ENCODE measurements at places on chromosomes 3 and 15.

- DNase-seq = no peak
These were observed 56.9 kb upstream of the FOXP1 start for GRCh38 chr3:71640331-71640983.

GRCh38 chr3:61008153-61008997, 242.9 kb downstream of the FHIT start:
- DNase-seq = no peak

GRCh38 chr15:75107908-75108838, 84.8 kb downstream of the PPCDC start:
- no peak for DNase-seq

DNA sequence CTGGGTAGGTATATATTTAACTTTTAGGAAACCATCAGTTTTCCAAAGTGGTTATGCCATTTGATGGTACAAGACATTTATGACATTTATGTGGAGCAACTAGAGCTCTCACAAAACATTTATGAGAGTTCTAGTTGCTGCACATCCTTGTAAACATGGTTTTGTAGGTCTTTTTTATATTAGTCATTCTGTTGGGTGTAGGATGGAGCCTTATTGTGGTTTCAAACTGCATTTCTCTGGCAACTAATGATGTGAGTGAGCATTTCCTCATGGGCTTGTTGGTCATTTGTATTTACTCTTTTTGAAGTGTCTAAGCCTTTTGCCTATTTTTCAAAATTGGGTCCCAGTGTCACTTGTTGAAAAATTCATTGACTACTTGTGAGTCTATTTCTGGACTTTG, 45.7 kb upstream of the MGLL start:
- DNase-seq = no peak

DNA sequence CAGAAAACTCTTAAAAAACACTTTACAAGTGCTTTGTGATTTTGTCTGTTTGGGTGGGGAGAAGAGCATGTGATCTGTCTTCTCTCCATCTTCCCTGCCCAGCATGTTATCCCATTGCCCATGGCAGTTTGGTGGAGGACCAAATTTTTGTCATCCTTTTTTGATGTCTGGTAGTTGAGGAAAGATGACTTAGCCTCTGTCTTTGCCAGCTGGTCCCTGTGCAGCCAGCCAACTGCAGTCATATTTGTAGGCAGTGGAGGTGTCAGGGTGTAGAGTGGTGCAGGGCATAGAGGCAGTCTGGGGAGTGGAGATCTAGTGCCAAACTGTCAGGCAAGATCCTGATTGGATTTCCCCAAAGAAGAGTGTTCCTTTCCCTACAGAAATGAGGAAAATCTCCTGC, 40.7 kb downstream of the GASK1A start:
- no peak for DNase-seq

DNA sequence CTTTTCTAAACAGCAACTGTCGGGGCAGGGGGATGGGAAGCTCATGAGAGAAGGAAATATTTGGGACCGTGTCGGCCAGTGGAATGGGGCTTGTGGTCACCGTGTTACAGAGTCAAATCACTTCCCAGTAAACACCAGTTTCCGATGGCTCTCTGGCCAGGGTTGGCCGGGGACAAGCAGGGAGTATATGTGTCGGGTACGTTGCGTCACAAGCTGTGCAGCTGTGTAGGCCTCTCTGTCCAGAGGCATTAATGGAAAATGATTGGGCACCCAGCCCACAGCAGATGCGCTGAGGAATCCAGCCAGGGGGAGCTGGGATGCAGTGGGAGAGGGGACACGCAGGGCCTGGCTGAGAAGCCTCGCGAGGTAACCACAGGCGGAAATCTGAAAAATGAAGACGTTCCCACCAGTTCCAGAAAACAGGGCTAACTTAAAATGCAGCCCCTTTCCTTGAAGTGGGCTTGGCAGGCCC, 15.8 kb upstream of the ALDH1A3 start:
- DNase-seq = no peak

DNA sequence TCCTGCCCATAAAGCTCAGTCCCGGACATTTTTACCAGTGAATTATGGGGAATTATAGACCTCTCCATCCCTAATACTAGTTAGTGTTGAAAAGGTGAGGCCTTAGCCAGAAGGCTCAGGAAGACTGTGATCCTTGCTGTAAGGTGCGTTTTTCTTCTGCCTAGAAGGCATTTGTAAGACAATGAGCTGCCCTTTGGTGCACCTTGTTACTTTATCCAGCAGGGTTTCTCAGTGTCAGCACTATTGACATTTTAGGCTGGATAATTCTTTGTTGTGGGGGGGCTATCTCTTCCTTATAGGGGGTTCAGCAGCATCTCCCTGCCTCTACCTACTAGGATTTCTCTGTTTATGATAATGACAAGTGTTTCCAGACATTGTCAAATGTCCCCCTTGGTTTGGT, 108.1 kb upstream of the ABHD17C start:
- DNase-seq = no peak

GRCh38 chr3:47803480-47804025, 615 bp downstream of the DHX30 start:
- DNase-seq = no peak

- no peak for DNase-seq
These were observed 95.1 kb upstream of the PHLDB2 start for GRCh38 chr3:111763968-111764367.

DNA sequence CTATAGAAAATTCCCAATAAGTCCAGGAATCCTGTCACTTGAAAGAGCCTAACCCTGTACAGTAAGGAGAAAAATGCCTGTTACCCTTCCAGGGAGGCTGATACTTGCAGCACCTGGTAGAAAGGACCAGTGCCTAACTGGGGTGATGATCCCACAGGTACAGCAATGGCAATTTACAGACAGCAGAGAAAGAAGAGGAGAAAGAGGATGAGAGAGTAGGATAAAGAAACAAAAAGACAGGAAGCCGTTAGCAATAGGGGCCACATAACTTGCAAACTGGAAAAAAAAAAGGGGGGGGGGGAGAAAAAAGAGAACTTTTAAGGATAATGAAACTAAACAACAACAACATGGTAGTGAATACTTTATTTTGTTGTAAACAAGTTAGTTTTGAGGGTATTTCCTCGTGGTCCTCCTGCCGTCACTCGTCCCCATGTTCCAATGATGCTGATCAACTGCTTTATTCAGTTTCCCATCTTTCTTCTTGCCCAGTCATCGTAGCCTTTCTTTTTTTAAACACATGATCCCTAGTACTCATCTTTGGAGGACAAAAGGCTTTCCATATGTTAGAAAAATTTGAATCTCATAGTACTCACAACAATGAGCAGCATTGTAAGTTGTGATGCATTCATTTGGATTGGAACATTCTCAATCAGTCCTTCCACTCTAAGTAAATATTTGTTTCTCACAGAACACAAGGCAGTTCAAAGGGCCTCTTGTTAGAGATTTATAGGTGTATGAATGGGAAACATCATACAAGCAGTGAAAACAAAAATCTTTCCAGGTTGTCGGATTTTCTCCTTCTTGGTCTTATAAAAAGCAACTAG, 8.6 kb downstream of the TM4SF1 start:
- DNase-seq = no peak

DNA sequence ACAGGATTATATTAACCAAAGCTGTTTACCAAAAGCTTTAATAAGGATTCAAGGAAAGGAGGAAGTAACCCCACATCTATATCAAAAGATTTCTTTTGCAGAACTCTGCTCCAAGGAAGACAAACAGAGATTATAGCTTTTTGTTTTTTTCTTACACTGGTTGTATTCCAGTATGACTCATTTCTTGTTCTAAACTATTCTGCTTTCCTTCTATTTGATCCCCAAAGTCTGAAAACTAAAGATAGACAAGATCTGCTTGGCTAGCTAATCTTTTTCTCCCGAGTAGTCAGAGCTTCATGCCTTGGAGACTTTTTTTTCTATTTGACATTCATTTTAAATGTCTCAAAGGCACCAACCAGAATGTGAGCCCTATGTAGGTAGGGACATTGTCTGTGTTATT, 36.8 kb upstream of the FRMD5 start:
- DNase-seq = no peak

- no peak for DNase-seq
These were observed 112.2 kb downstream of the ISL2 start for GRCh38 chr15:76448755-76449154.

DNA sequence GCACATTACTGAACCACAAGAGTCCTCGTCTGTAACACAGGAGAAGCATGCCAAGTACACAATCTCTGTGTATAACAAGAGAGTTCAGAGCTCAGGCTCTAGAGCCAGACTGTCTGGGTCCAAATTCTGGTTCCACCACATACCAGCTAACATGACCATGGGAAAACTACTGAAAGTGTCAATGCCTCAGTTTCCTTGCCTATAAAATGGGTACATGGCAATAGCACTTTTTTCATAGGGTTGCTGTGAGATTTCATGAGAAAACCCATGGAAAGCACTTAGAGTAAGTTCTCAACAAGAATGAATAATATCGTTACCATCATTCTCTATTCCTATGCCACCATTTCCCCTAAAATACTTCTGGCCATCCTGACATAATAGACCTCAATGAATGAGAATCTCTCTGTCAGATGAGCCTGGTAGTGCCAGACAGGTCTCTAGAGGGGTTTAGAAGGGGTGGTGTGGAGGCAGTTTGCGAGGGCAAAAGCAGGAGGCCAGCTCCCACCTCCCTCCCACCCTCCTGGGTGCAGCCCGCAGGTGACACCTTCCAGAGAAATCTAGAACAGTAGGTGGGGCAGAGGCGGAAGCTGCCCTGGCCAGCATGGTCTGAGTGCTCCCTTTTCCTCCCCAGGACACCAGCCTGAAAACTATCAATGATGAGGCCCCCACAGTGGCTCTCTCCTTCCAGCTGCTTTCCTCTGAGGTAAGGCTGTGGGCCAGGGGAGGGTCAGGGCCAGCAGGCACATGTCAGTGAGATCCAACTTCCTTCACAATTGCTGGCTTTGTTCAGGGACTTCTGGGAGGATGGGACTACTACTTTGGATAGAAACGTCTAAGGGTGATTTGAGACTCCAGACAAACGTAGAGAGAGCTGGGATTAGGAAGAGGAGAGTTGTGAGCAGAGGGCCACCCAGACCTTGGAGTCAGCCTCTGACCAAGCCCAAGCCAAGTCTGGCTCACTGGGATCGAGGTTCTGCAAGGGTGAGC, 45.3 kb downstream of the CCDC33 start:
- no peak for DNase-seq

GRCh38 chr3:129564981-129565644, 22.1 kb downstream of the H1-8 start:
- DNase-seq = no peak

Data from WTC11 (cell line).